Fibroblast of skin of left biceps (primary cell): ENCODE measurements at places on chromosomes 2 and 18.

DNA sequence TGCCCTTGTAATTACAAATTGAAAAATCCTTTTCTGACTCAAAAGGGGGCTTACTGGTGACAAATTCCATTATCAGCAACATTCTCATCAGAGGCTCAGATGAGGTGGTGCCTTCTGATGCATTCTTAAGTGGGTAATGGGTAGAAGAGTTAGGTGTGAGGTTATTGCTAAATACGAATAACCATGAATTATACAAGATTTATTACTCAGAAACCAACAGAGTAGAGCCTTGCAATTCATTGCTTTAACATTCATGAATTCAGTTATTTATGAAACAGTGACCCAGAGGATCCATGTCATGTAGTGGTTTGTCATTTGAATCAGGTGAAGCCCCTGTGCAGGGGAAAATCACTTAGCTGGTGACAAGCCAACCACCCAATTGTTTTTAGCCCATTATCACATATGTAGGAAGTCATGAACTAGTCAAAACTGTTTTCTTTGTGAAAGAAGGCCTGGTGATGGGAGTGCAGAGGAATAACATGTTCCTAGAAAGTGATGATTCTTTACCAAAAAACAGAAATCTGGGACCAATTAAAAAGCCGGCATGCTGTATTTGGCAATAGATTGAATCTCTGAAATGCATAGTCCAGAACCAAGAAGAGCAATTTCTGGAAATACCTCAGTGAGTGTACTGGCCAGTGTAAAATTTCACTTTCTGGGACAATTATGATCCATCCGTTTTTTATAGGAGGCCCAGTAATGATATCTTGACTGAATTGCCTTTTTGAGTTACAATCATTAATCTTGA lies 70.2 kb downstream of the CRIM1 start:
- peak; percentile 65 for DNase-seq

- DNase-seq, result no peak
Measured at GRCh38 chr18:7890075-7890474, 323.0 kb downstream of the PTPRM start.

DNA sequence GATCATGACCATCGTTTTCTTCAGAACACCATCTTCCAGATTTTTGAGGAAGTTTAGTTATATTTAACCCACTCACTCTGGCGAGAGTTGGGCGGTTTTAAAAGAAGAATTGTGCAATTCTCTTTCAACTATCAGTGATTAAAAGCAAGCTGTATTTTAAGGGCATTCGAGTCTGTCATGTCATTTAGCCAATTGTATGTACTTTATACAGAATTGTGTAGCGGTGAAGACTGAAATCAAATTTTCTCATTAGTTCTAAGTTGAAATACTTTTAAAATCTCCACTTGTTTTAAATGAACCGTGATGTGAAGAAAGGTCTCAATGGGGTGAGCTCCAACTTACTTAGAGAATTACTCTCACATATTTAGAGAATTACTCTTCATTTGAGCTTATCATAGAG lies 214.6 kb upstream of the DTNA start:
- no peak for DNase-seq

DNA sequence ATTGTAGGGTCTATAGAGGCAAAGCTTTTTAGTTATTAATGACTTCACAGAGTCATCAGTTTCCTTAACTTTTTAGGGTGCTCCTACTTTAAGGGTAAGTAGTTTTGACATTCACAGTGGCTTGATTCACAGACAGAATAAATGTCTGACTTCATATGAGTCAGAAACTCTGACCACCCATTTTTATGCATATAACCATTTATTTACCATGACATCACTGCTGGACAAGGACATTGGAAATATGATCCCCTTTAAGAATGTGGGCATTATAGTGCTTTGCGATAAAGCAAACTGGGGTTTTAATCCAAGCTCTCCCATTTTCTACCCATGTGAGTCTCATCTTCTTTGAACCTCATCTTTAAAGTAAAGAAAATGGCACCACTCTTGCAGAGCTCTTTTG lies 162.0 kb upstream of the MC4R start:
- DNase-seq, result no peak

DNA sequence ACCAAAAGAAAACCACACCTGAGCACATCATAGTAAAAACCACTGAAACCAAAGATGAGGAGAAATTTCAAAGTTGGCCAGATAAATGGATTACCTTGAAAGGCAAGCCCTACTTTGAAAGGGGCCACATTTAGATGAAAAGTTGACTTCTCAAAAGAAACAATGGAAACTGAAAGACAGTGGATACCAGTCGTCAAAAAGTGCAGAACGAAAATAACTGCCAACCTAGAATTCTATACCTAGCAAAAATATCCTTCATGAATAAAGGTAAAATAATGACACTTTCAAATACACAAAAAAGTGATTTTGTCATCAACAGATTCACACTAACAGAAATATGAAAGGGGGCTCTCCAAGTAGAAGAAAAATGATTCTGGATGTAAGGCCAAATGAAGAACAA lies 18.4 kb downstream of the NEU4 start:
- DNase-seq, result no peak

- no peak for DNase-seq
Measured at GRCh38 chr18:49924293-49924983, 111.1 kb upstream of the ACAA2 start.

DNA sequence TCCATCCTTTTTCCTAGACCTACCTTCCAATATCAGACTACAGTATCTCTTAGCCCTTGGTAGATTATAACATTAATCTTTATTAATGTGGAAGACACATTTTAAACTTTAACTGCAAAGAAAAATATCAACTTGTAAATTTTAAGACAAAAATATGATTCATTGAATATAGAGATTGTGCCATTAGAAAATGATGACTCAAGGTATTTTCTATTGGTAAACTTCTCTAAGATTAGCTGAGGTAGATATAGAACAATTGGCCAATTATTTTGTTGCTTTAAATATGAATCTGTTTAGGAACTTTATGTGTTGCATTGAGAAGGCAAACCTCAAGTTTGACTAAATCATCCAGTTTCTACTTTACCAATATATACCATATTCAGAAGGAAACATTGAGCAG lies 604.7 kb downstream of the CBLN2 start:
- DNase-seq, result no peak

- no peak for DNase-seq
Measured at GRCh38 chr2:80519699-80520291, 215.2 kb upstream of the LRRTM1 start.

DNA sequence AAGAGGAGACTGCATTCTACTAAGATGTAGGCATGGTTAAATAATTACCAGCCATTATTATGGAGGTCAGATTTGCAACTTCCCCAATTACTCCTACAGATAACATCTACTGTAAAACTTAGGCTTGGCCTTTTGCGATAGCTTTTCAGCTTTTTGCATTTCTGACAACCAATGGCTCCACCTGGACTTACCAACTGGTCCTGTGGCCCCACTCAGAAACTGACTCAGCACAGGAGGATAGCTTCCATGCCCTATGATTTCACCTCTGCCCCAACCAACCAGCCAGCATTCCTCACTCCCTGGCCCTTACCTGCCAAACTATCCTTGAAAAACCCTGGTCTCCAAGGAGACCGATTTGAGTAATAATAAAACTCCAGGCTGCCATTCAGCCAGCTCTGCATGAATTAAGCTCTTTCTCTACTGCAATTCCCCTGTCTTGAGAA lies 28.2 kb downstream of the TUBB6 start:
- DNase-seq, result no peak

DNA sequence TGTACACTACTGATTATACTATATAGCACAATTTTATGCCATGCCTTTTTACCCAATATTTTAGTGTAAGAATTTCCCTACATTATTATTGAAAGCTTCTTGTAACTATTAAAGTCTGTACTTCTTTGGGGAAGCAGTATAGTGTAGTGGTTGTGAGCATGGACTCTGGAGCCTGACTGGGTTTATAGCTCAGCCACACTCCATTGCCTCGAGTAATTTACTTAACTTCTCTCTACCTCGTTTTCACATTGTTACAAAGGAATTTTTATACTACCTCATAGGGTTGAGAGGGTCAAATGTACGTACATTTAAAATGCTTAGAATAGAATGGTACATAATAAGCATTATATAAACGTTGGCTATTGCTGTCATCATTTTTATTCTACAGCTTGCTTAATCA lies 139.2 kb downstream of the UBR3 start:
- no peak for DNase-seq

DNA sequence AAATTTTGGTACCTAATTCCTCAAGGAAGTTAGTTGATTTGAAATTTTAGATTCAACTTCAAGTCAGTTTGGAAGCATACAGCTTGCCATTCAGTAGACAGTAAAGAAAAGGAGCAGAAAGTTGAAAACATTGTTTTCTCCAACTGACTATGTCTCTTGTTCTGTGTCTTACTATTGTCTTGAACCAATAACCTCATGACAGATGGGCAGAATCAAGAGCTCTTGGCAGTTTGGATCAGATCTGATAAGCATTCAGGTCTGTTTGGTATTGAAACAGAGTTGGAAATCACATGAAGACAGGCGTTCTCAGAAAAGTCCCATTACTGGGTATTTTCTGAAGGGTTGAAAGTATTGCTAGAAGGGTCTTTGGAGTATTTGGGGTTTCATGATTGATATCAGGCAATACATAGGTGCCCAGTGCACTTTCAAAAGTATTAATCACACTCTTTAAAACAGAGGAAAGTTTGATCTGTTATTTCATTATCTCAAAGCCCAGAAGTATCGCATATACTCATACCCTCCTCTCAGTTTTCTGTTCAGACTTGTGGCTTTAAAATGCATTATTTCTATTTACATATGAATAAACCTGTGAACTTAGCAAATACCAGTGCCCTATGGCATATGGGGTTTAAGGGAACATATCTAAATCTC lies 428.4 kb upstream of the ZEB2 start:
- no peak for DNase-seq

DNA sequence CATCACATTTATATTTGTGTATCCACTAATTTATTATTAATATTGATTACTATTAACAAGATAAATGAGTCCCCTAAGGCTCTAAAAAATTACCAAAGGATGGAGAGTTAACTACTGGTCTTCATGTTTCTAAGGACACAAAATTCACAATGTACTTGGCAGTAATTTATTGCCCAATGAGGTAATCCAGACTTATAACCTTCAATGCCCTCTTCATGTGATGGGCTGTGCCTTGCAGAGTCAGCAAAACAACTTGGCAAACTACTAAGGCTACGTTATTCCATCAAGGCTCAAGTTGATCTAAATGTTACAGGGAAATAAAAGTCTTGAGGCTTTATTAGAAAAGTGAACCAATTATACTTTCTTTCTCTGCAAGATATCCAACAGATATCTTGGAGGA lies 804.9 kb upstream of the NXPH2 start:
- DNase-seq, result no peak

DNA sequence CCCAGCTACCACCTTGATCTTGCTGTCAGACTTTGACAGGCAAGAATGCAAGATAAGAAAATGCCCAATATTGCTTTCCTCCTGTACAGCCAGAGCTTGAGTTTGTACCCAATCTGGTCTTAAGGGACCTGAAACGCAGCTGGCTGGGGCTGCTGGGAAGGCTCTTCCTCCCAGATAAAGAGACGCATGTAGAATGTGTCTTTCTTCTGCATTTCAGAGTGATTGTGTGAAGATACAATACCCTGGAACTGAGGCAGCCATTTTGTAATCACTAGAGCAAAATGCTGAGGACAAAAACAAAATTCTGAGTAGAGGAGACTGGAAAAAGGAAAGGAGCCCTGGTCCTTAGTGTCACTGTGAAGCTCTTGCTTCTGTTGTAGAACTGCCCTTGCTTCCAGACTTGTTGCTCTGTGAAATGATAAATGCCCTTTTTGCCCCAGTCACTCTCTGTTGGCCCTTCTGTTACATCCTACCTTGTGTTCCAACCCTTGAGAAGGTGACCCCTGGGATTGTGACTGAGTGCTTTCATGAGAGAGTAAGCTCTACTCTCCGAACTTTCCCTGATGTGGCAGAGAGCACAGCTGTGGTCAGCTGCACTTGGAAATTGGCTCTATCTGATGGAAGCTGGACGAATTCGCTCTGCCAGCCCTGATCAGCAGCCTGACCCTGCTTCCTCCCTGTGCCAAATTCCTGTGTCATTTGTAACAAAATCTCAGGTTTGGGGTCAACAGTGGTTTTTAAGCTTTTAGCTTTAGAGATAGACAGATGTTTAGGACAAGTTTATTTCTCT lies 137.4 kb upstream of the RBMS1 start:
- no peak for DNase-seq

DNA sequence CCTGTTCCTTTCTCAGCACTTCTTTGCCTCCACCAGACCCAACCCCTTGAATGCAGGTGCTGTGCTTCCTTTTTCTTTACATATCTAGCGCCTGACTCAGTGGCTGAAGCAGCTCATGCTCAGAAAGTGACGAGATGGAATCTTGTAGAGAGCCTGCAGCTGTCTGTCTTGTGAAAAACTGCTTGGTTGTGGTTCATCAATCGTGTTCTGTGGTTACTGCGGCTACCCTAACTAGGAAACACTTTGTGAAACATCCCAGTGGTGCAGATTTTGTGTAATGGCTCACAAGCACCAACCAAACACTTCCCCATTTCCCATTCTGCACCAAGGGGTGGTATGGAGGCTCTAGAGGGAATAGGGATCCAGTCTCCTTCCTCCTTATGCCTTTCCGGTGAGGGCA lies 307.2 kb upstream of the MMADHC start:
- peak; percentile 53 for DNase-seq

GRCh38 chr2:240728827-240729226 lies 37.2 kb downstream of the AQP12A start:
- DNase-seq, result no peak

- no peak for DNase-seq
Measured at GRCh38 chr18:57089702-57090101, 57.2 kb upstream of the BOD1L2 start.

DNA sequence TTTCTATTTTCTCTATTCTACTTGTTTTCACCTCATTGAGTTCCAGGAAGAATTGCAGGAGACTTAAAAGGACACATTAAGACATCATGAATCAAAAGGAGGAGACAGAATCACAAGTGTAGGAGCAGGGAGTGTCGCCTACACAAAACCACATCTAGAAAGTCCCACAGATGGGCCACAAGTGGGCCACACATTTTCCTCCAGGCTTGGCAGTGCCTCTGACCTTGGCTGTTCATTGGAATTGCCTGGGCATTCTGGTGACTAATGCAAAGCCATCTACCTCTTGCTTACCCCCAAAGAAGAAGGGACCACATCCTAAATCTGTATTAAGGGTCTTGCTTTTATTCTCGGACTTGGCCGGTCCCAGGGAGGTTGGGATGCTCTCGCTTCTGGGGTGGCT lies 103.6 kb downstream of the KLHL29 start:
- no peak for DNase-seq

DNA sequence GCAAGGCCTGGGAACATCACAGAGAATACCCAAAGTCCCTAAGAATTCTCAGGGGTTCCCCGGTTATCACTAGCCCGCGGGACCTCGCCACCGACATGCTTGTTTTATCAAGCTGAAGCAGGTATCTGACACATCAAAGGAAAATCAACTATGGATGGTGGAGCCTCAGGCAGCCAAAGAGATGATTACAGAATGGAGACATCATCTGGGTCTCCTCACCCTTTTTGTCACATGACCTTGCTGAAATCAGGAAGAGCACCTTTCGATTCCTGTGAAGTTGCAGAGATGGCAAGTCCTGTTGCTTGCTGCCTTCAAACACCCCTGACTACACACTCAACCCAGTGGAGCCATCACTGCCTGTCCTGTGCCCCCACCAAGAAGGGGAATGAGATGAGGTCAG lies 19.2 kb upstream of the CAB39 start:
- no peak for DNase-seq

- no peak for DNase-seq
Measured at GRCh38 chr2:217939629-217940245, 63.1 kb downstream of the TNS1 start.
